GM04504 (cell line): ENCODE measurements at places on chromosomes 12 and 14.

- DNase-seq, result no peak
These were observed 36.8 kb downstream of the ATF7 start for GRCh38 chr12:53589423-53589822.

DNA sequence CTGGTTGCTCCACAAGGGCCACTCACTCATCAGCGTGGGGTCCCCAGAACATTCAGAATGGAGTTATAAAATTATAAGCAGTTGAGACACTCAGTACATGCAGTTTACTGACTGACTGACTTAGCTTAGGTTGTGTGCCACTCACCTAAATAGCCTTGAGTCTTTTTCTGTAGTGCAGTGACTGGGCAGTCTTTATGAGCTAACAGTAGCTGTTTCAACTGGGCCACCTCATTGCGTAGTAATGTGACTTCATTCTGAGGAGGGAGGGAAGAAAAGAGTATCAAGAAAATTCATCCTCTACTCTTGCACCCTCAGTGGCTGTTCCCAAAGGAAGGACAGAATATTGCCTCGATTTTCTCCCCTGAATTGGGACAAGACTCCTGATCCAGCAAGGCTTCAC, 15.8 kb upstream of the NPFF start:
- no peak for DNase-seq

DNA sequence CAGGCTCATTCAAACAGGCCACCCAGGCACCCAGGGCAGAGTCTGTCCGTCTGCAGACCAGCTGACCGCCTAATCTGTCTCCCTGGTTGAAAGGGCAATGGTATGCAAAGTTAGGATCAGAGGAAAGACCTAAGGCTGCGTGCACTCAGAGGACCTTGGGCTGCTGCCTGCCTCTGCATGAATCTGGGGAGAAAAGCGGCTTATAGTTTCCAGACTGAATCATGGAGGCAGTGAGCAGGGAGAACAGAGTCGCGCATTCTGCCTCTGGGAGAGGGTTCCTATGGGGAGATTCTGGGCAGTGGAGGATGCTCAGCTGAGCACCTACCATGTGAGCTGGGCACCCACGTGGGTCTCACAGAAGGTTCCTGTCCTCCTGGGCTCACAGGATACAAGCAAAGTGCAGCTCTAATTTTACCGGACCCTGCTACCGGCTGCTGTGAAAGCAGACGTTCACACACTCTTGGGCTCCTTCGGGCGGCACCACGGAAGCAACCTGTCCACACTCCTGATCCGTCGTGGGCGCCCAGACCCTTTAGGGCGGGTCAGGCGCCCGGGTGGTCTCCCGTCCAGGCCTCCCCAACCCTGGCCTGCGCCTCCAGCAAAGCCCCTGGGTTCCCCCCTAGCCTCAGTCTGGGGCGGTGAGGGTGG, 772 bp downstream of the SCARB1 start:
- no peak for DNase-seq

DNA sequence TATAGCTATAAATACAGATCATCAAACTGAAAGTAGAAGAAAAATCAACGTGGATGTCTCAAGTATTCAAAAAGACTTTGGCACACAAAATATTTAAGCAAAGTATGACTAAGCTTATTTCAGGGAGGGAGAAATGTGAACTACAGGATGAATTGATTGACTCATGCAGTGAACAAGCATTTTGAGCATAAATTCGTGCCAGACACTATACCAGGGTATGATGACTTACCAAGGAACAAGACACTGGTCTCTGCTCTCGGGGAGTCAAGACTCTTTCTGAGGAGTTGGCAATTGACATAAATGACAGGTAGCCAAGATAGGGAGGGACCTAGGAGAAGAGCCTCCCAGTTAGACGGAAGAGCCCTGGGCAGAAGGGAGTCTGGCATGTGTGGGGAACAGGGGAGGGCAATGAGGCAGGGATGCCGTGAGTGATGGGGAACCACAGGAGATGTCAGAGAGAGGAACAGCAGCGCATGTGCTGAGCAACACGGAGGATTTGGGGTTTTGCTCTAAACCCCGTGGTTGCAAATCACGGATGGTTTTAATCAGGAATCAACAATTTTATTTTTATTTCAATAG, 115.2 kb downstream of the TMEM132D start:
- DNase-seq, result no peak

- no peak for DNase-seq
These were observed 31.5 kb downstream of the TMEM63C start for GRCh38 chr14:77212943-77213678.

GRCh38 chr12:29439506-29439905, 58.0 kb downstream of the OVCH1 start:
- no peak for DNase-seq

DNA sequence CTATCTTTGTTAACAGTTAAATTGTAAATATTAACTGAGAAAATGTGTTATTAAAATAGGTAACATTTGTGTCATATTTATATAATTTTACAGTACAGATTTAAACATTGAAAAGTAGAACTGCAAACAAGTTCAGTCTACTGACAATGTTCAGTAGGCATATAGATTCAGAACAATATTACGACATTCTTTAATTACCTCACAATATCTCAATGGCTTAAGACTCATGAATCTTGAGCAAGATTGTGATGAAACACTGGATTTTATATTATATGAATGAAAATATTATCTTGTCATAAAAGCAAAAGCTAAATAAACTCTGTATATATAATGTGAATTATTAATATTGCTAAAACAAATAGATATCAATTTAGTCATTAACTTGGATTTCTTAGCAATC, 194.9 kb downstream of the ADAMTS20 start:
- no peak for DNase-seq

DNA sequence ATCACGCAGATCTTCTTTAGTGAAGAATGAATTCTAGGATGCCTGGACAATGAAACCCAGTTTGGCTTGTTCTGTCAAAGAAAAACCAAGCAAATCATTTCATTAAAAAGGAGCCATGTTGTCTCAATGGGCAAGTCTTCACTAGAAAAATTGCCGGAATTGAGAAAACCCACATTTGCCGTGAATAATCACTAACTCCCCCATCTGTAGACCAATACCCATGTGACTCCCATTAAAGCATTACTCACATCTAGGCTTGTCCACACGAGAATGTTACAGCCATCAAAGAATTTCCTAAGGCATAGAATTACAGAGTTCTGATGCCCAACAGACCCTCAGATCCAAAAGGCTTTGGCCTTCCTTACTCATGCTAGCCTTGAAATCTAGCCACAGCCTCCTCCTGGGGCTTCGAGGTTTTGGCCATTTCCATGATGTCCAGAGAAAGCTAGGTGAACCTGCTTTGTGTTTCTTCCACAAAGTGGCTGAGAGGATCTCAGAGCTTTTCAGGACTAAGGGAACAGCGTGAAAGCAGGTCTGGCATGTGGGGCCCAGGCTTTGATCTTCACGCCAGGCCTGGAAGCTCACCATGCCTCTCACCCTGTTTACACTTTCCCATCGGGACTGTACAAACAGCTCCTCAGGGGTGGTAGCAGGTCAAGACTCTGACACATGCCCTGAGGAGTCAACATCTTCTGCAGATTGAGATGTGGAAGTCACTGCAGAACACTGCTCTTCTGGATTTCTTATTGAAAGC, 12.1 kb downstream of the SLC7A8 start:
- DNase-seq, result peak; percentile 62

- DNase-seq, result no peak
These were observed 81.3 kb upstream of the RIC8B start for GRCh38 chr12:106692896-106693820.

- DNase-seq, result no peak
These were observed 56.6 kb upstream of the CRACR2A start for GRCh38 chr12:3809357-3810015.
